ENCODE measurements at places on chromosomes 1 and 21.

- peak; percentile 56 for DNase-seq
Measured at GRCh38 chr21:30839304-30839703, 9.7 kb upstream of the KRTAP7-1 start.

GRCh38 chr1:78250201-78250600, 204.4 kb downstream of the GIPC2 start:
- DNase-seq, result no peak

GRCh38 chr1:30885570-30886522, 22.7 kb downstream of the SDC3 start:
- DNase-seq, result no peak

- peak; percentile 97 for DNase-seq
Measured at GRCh38 chr1:2205191-2205952, 10.8 kb upstream of the FAAP20 start.

GRCh38 chr21:26501495-26502021, 71.5 kb downstream of the CYYR1 start:
- no peak for DNase-seq

GRCh38 chr1:168454211-168454815, 89.5 kb downstream of the XCL2 start:
- no peak for DNase-seq

- peak; percentile 68 for DNase-seq
Measured at GRCh38 chr1:111275079-111275478, 15.6 kb upstream of the CHIA start.

GRCh38 chr1:40267767-40268187, 9.7 kb downstream of the ZMPSTE24 start:
- DNase-seq, result no peak

GRCh38 chr1:202230939-202231645, 37.5 kb downstream of the LGR6 start:
- DNase-seq, result no peak

DNA sequence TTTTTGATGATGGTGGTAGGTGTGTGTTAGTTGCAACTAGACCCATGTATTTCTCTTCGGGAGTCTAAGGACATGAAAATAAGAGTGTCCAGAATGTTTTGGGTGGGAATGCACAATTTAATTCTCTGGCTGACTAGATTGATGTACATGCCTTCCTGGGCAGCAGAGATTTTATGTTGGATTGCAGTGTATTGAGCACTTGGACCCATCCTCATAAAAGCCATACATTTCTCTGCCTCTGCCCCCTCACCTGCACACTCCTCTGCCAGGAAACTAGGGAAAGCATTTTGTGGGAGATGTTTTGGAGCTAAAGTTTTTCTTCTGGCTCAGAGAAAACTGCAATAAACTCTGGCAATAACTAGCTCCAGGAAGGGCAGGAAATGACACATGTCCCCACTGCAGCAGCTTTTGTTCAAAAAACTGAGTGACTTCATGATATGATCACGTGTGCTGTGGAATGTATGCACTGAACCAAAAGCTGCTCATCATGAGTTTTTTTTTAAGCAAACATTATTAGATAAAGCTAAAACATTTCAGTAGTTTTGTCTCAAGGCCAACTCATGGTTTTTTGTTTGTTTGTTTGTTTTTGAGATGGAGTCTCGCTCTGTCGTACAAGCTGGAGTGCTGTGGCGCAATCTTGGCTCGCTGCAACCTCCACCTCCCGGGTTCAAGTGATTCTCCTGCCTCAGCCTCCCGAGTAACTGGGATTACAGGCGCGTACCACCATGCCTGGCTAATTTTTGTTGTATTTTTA, 17.6 kb downstream of the RIT1 start:
- peak; percentile 44 for DNase-seq

GRCh38 chr1:41315146-41315822, 46.0 kb upstream of the FOXO6 start:
- DNase-seq, result no peak

GRCh38 chr1:42937836-42938644, 20.6 kb downstream of the SLC2A1 start:
- DNase-seq, result peak; percentile 58

- DNase-seq, result no peak
Measured at GRCh38 chr21:14949603-14950002, 115.2 kb downstream of the NRIP1 start.

Measured in activated CD4-positive, alpha-beta T cell treated with anti-CD3 and anti-CD28 coated beads, Interleukin-2, Interleukin-6, amounts not matched to agents 100 ng/mL and 50 ng/mL, durations not matched to agents 16 hours and 8 hours (primary cell).